Anterior cingulate cortex (tissue), 58 donors: ENCODE measurements at places on chromosomes 4 and X.
A peak's percentile ranks its signal among the peaks of the same experiment; 100 is the strongest.

DNA sequence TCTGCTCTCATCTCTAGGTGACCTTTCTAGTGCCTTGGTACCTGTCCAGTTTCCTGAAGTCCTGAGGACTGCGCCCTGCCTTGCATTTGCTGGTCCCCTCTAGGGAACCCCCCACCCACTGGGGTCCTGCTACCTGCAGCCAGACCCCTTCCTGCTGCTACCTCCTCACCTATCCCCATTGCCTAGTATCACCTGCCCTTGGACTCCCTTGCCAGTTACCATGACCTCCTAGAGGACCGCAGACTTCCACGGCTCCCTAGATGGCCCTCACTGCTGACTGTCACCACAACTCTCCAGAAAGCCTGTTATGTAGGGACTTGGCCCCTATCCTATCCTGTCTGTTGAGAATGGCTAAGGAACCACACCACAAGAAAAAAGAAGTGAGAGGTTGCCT lies 166.6 kb downstream of the EFNB1 start:
- DNase-seq = no peak

GRCh38 chrX:105697984-105698781 lies 124.2 kb upstream of the NRK start:
- no peak for DNase-seq

DNA sequence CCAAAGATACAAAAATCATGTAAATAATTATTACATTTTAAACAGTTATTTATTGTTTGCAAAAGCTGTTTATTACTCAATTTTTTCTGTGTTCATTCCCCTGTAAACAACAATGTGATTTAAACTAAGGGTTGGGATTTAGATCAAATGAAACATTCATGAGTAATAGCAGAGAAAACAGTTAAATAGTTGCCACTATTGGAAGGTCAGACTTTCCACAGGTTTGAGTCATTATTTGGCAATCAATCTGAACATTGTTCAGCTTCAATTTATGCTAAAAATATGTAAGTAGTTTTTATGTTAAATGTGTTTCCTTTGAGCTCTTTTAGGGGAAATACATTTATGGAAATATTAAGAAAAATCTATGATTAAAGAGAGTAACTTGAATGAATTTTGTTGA lies 144.9 kb downstream of the STIM2 start:
- no peak for DNase-seq

DNA sequence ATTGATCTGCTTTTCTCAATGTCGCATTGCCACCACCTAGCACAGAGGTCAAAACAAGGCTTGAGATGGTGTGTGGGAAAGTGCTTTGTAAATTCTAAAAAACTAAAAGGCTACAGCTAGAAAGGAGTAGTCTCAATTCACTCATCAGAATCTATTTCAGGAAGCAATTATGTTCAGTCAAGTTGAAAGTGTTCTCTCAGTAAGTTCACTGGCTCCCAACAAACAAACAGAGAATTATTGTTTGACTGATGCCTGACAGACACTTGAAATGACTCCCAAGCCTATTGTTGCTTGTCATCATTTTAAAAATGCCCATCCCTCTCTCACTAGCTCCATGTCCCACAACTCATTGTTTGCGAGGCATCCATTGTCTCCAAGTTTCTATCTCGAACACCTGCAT lies 419.6 kb upstream of the CPEB2 start:
- DNase-seq = no peak

DNA sequence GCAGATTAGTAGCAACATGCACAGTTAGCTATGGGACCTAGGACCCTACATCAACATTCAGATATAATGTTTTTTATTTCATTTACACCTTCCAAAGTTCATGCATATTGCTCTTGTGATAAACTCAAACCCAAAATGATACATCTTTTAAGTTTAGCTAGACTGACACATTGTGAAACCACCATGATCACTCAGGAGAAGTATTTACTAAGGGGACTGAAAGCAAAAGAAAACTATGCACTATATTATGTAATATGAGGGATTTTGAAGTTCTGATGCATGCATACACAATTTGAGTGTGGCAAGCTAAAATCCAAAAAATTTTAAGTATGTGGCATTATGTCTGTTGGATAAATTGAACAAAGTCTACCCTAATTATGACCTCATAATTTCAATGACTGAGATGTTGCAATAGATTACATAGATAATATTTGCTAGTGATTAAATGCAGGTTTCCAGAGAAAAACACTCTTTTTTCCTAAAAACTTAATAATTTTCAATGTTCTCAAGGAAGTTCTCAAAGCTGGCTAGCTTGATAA lies 914.8 kb upstream of the GRIA3 start:
- DNase-seq = no peak

- no peak for DNase-seq
Observed at GRCh38 chr4:7429601-7430078, 5.1 kb downstream of the PSAPL1 start.

GRCh38 chr4:155604718-155605626 lies 61.7 kb upstream of the GUCY1A1 start:
- no peak for DNase-seq

- DNase-seq = no peak
Observed at GRCh38 chrX:71292669-71293365, 8.7 kb upstream of the ITGB1BP2 start.

DNA sequence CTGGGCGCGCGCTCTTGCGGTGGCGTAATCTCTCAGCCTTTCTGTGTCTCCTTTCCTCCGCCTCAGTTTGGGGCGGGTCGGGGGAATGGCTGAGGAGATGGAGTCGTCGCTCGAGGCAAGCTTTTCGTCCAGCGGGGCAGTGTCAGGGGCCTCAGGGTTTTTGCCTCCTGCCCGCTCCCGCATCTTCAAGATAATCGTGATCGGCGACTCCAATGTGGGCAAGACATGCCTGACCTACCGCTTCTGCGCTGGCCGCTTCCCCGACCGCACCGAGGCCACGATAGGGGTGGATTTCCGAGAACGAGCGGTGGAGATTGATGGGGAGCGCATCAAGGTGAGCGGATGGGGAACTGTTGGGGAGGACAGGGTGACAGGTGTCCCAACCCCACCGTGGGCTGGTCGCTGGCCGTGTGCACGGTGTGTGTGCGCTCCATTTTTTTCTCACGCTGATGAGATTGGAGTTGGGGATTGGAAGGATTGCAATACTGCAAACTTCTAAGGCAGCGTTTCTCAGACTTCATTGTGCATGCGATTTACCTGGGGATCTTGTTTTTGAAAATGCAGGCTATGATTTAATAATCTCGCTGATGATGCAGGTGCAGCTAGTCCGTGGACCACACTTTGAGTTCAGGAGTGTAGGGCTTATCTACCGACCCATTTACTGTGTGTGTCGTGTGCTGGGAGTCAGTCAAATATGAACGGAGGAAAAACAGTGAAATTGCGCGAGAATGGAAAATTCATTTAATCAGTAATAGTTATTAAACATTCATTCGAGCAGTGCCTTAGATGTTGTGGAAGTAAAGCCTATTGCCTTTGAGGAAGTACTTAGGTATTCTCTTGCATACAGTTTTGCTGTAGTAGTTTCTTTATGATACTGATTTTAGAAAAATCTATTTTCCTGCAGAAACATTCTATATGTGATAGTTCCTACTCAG lies at the start of gene RAB33B:
Gene RAB33B, plus strand, starts transcription at position 11 of the 935 bp plus-strand sequence. Its CDS starts 75 bp downstream, at position 86.
- no peak for DNase-seq

DNA sequence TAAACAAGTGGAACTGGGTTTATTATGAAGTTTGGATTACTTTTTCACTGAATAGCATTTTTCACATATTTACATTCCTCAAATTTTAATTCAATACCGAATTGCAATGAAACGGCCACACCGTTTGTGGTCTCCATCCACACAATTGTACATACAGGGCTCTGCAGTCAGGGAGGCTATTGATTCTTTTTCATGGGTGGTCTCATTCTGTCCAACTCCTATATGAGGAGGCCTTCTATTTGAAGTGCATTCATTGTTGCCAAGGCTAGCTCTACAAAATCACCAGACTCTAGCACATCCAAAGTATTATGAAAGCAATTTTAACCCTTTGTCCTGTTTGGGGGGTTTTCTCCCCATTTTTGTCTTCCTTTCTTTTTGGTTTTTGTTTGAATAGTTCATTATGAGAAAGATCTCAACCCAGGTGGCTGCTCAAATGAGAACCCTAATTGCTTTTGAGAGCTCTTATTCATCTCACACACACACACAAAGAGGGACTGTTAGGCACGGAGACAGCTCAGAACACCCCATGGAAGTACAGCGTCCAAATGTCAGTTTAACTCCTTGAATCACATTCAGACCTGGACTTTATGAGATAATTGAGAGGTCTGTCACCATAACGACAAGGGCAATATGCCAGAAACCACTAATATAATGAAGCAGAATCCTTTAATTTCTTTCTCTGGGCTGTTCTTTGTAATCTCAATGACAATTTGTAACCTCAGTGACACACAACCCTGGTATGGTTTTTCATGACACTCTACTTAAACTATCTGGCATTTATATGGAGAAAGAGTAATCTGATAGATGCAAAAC lies 79.4 kb downstream of the NLGN4X start:
- no peak for DNase-seq

GRCh38 chrX:40172401-40173142 lies 74.8 kb upstream of the BCOR start:
- DNase-seq = no peak

GRCh38 chr4:119692001-119692400 lies 63.4 kb upstream of the PDE5A start:
- no peak for DNase-seq

DNA sequence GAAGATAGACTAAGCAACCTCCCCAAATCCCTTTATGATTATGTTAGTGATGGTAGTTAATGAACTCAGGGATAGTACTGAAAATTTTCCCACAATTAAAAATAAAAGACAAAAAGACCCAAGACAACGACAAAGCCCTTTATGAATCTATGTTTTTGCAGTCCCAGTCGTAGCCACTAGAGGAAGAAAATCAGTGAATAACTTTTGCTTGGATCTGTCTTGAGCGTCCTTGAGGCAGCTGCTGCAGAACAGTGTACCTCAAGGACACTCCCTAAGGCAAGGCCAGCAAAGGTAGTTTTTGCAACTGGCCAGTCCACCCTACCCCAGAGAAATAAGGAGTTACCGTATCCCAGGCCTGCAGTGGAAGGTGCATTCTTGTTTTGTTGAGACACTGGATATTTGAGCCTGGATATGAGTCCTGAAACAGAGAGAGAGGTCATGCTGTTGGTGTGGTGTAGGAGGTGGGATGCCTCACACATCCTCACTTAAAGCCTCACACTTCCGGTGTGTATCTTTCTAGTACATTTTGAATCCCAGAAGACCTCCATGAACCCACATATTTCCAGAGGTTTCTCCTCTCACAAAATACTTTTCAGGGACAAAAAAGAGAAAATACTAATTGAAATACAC lies 8.7 kb upstream of the TIMM8A start:
- no peak for DNase-seq

DNA sequence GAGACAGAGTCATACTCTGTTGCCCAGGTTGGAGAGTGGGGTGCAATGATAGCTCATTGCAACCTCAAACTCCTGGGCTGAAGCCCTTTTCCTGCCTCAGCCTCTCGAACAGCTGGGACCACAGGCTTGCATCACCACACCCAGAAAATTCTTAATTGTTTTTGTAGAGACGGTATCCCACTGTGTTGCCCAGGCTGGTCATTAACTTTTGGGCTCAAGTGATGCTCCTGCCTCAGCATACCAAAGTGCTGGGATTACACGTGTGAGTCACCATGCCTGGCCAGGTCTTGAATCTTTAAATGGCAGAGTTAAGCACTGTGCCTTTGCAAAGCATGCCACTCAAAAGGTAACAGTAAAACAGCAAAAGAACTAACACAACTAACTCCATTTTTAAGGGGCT lies 28.6 kb upstream of the BBS12 start:
- DNase-seq = no peak

- no peak for DNase-seq
Observed at GRCh38 chr4:184689681-184690080, 40.1 kb downstream of the PRIMPOL start.

DNA sequence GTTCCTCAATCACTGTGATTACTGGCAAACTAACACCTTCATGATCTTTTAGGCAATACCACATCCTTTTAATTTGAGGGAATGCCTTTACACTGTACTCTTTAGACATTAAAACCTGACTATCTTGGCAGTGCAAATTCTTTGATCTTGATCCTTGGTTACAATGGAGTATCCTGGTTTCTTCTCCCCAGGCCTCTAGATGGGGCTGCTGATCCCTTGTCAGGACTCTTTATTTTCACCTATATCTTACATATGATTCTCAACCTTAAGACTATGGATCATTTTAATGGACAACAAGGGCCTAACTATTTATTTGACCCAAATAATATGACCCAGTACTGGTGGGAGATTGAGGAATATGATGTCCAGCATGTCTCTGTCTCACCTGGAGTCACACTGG lies 1005.5 kb upstream of the INTU start:
- DNase-seq = no peak

GRCh38 chr4:8340781-8341241 lies 71.3 kb downstream of the HTRA3 start:
- DNase-seq = peak; percentile 67

DNA sequence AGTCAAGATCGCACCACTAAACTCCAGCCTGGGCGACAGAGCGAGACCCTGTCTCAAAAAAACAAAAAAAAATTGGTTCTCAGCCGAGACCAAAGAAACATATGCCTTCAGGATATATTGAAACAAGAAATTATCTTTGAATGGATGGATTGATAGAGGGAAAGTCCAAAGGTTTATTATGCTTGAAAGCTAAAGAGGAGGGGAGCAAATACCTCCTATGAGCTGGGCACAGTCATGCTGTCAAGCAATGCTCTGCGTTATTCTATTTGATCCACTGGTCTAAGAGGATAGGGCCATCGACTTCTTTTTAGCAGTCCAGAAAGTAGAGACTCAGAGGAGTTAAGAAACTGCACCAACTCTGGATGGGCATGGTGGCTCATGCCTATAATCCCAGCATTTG lies 85.9 kb upstream of the SLC34A2 start:
- DNase-seq = no peak

DNA sequence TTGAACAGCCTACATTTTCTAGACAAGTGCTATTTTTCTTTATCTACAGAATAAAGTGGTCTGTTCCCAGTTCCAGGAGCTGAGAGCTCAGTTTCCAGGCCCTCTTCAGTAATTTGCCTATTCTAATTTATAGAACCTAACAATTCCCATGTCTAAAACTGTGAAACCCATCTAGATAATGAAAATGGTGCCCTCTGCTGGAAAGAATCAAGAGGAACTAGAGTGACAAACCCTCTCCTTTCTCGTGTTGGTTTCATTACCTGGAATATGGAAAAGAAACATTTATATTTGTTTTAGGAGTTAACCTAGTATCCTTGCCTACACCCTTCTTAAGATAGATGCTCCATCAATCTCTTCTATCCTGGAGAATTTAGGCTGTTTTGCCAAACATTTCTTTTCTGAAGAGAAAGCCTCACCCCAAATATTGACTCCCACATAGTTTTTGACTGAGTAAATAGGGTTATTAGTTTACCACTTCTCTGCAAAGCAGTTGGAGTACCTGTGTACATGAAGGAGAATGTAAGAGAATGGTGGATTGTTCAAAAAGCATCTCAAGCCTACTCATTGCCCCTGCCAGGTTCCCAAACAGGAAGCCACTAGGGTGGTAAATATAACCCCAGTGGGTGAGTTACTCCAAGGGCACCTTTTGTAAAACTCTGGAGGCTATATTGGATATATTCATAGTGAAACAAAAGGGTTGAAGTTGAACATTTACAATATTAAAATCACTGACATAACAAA lies 121.6 kb downstream of the RASL11B start:
- DNase-seq = no peak
